ENCODE measurements at places on chromosomes 12 and 14.

DNA sequence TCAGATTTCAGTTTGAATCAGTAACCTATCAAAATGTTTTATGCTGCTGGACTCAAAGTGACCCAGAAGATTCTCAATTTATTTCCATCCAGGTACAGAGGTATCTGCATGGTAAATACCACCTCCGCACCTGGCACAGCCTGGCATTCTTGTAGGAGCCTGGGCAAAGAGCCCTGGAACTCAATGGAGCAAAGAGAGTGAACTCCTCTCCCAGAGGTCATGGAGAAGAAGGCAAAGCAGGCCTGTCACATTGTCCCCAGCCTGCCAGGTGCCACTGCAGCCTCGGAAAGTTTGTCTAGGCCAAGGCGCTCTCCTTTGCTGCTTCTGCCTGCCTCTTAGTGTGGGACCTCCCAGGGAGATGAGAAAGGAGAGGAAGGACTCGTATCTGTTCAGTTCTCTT is 319.8 kb downstream of the ZFP36L1 start:
- no peak for DNase-seq

DNA sequence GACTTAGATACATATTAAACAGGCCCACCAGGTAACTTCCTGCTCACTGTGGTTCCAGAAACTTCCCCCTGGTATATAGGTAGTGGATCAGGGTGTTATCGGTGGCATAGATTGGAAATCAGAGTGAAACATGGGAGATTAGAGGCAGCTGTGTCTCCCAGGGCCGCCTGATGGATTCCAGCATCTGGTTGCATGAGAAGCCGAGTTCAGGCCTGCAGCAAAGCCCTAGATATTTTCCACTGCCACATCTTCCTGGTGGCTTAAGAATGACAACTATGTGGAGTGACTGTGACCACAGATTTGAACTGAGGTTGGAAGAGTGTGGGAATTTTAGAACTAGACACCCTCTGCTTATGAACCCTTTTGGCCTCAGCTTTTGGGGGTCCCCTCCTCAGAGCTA is 184.8 kb upstream of the NTF3 start:
- peak; percentile 57 for DNase-seq

DNA sequence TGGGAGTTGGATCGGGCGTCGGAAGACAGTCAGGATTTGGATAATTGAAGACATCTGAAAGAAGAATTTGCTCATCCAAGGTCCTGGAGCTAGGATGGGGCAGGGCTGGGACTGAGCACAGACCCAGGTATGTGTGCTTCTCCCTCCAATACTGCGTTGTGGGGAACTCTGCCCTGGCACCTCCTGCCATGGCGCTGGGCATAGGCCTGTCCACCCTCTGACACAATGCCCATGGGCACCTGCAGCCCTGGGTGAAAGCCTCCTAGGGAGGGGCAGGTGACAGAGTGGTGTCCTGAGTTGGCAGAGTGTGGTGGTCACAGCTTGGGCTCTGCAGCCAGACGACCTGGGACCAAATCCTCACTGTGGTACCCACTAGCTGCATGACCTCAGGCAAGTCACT is 53.3 kb downstream of the CALM1 start:
- no peak for DNase-seq

- no peak for DNase-seq
Observed at GRCh38 chr12:68871921-68872320, 61.0 kb downstream of the CPM start.

DNA sequence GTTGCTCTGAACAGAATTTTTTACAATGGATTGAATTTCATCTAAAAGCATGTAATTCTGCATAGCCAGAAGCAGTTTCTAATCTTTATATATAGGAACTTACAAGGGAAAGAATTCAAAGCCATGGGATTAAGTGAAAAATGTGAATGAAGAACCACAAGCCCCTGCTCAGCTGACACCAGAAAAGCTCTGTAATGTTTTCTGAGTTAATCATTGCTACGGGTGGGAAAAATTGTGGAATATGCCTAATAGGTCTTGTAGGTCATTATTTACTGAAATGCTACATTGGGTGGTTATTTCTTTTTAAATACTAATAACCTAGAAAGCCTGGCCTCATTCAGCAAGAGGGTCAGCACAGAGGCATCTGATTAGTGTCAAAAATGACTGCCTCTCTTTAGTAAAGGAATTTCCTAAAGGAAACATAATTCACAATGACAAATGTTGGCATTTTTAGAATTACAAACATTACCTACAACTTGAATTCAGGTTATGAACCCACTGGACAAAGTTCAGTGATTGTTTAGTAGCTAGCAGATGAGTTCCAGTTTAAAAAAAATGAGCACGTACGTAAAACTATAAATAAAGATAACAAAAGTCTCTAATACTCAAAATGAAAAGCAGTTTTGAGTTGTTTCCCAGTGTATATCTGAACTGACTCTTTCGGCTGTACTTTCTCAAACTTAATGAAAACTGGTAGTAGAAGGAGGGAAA is 75.3 kb downstream of the BMP4 start:
- DNase-seq: no peak

DNA sequence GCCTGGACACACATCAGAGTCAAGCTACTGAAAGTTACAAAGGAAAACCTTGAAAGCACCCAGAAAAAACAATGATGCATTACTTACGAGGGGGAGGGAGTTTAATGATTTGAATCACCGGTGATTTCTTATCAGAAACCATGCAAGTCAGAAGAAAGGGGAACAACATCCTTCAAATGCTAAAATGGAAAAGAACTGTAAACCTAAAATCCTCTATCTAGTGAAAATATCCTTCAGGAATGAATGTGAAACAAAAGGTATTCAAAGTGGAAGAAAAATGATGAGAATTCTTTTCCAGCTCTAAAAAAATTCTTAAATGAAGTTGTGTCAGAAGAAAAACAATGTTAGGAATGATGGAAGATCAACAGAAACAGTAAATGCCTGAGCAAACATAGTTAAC is 16.8 kb downstream of the SCAF11 start:
- no peak for DNase-seq

DNA sequence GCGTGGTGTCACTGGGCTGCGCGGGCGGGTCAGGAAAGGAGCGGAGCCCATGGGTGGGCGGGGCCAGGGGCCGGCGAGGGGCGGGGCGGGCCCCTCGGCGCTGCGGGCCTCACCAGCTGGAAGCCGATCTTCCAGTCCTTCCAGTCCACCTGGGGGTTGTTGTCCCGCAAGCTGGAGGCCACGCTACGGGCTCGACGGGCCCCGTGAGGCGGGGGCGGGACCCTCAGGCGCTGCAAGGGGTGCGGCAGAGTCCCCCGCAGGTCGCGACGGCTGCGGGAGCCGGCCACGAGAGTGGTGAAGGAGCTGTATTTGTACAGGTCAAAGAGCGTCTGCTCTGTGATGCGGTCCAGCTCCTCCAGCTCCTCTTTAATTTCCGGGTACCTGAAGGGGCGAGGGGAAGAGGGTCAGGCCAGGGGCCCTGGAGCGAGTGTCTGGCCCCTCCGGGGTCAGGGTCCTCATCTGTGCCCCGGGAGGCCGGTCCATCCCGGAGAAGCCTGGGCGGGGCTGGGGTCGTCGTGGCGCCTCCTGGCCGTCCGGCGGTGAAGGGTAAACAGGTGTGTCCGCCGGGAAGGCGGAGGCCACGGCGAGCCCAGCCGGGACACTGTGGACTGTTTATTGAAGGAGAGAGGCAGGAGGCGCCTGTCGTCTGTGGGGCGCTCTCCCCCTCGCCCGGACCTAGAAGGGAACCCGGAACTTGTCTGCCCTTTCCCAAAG is 11.9 kb downstream of the SCNN1A start:
- DNase-seq: peak; percentile 92

- no peak for DNase-seq
Observed at GRCh38 chr12:25761356-25761755, 197.1 kb upstream of the RASSF8 start.

GRCh38 chr14:68518166-68518565 is 274.7 kb downstream of the ZFP36L1 start:
- DNase-seq: no peak

DNA sequence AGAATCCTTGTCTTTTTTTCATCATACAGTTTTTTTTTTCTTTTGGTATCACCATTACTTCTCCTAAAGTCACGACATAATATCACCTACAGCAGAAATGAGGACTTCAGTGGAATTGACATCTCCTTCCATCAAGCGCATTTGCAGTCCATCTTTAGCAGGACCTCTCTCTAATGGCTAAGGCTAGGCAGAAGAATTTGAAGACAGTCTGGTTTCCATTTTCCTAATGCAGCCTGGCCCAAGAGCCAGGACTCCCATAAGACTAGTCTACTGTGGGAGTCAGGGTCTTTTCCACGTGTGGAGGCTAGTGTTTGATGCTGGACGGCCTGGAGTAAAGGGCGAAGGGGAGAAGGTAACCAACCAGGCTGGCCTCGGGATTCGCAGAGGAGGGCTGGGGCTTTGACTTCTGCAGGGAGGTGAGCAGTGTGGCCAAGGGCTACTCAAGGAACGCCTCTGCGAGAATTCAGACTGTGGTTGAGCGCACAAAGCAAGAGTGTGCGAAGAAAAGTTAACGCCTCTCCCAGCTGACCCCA is 769 bp upstream of the ZNF740 start:
- DNase-seq: no peak

DNA sequence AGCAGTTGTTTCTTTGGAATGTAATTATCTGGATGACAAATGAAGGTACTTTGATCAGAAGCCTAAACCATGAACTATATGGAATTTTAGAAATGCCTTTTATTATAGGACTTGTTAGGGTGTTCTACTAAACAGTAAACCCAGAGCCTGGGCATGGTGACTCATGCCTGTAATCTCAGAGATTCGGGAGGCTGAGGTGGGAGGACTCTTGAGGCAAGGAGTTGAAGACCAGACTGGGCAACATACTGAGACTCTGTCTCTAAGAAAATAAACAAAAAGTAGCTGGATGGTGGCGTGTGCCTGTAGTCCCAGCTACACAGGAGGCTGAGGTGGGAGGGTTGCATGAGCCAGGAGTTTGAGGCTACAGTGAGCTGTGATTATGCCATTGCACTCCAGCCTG is 23.9 kb downstream of the PALS1 start:
- no peak for DNase-seq

- no peak for DNase-seq
Observed at GRCh38 chr12:72610854-72611358, 338.7 kb downstream of the TRHDE start.

DNA sequence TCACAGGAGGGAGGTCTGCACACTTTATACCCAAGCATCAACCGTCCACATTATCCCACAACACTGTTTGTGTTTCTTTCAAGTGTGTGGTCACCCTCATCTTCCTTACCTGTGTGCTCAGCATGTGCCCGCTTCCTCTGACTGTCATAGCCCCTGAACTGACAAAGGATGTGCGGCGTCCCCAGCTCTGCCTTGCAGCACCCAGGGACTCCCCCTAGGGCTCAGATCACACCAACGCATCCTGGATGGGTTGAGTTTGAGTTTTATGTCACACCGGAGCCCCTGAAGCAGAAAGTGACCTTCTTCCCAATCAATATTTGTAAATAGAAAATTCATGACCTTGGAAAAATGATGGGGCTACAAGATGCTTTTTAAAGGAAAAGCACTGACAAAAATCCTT is 770.7 kb upstream of the TMEM132C start:
- no peak for DNase-seq

DNA sequence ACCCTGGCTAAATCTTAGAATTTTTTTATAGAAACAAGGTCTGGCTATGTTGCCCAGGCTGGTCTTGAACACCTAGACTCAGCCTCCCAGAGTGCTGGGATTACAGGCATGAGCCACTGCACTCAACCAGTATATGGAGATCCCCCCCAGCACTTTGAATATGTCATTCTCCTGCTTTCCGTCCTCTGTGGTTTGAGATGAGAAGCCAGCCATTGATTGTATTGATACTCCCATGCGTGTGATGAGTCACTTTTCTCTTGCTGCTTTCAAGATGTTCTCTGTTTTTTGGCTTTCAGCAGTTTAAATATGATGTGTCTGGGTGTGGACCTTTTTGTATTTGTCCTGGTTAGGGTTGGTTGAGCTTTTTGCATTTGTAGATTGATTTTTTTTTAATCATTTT is 75.2 kb upstream of the DNM1L start:
- no peak for DNase-seq

GRCh38 chr12:94309373-94309772 is 150.3 kb downstream of the CEP83 start:
- no peak for DNase-seq

DNA sequence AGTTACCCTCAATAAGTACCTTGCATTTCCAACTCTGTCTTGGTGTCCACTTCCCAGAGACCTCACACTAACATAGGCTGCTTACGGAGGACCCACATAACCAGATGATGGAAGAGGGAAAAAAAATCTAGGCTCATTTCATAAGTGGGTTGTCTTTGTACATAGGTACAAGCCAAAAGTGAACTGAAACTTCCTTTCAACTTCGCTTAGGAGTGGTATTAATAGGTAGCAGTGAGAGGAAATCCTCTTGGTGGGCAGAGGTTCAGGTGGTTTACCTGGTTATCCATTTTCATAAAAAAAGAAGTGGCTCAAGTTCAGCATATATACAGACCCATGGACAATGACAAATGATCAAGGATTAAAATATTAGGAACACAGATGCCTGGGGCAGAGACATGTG is 35.8 kb upstream of the RNU6-7 start:
- DNase-seq: no peak

DNA sequence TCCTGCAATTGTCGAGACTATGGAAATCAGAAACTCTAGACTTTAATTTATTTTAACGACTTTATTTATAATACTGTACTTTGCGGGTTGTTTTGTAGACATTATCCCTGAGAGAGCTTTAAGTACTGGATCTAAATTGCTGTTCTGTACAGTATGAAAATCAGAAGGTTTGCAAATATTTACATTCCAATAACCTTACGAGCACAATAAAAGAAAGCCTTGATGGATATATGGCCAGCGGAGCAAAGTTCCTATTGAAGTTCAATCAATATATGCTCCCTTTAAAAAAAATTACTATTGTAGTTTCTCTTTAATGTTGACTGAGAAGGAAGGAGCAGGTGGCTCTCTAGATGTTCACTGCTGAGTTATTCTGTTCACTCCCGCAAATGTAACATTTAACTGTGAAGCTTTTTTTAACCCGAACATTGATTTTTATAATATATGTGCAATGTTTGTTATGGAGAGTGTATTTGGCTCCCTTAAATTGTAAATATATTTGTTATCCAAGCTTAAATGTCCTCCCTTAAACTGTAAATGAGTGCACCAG is 235.3 kb downstream of the PLCZ1 start:
- DNase-seq: no peak

GRCh38 chr12:4449851-4450221 is 4.2 kb upstream of the FGF6 start:
- DNase-seq: no peak

- no peak for DNase-seq
Observed at GRCh38 chr12:75623631-75624154, 112.3 kb upstream of the KRR1 start.

DNA sequence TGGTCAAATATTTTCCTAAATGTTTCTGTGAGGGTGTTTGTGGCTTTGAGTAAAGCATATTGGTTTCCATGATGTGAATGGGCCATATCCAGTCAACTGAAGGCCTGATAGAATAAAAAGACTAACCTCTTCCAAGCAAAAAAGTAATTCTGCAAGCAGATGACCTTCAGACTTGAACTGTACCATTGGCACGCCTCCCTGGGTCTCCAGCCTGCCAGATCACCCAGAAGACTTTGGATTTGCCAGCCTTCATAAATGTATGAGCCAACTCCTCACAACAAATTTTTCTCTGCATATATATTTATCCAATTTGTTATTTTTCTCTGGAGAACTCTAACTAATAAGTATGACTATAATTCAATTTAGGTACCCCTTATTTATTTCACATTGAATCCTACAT is 190.3 kb downstream of the KIF21A start:
- DNase-seq: no peak

Data from hepatic stellate cell (primary cell).